ENCODE measurements at places on chromosomes 7 and 10. TPM values are rescaled to one million over a fixed set of nuclear protein-coding genes. Genes with fewer than 3 reads are reported as not detected.

DNA sequence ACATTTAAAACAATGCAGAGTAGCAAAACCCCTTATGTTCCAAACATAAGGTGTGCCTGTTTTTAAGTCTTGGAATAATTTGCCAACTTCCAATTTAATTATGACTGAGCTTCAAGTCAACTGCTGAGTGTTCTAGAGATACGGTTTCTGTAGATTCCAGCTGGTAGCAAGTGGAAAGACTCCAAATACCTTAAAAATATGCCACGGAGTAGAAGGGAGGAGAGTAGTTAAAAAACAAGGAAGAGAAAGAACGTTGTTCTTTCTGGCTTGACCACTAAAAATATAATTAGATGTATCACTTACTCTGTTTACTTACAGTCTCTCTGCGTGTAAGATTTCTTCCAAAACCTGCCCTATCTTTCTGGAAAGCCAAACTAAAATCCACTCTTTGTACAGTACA lies 24.5 kb upstream of the ABLIM1 start:
- DNase-seq: no peak

DNA sequence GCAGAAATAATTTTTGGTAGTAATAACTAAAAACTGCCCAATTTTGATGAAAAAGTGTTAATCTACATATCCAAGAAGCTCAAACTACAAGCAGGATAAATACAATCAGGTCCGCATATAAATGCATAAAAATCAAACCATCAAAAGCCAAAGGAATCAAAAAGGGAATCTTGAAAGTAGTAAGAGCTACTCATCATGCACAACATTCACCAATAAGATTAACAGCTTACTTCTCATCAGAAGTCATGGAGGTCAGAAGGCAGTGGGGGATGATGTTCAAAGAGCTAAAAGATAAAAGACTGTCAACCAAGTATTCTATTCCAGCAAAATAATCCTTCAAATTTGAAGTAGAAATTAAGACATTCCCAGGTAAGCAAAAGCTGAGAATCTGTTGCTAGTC lies 76.4 kb downstream of the CRPPA start:
- no peak for DNase-seq

GRCh38 chr7:136009488-136010079 lies 32.4 kb upstream of the MTPN start:
- no peak for DNase-seq

Gene KCNK18
- total RNA-seq: not detected

- DNase-seq: no peak
Measured at GRCh38 chr7:33558549-33559323, 346.6 kb upstream of the BMPER start.

Measured in Right ventricle myocardium inferior (tissue), 1 donor.